ENCODE measurements at places on chromosomes 11 and 22.

DNA sequence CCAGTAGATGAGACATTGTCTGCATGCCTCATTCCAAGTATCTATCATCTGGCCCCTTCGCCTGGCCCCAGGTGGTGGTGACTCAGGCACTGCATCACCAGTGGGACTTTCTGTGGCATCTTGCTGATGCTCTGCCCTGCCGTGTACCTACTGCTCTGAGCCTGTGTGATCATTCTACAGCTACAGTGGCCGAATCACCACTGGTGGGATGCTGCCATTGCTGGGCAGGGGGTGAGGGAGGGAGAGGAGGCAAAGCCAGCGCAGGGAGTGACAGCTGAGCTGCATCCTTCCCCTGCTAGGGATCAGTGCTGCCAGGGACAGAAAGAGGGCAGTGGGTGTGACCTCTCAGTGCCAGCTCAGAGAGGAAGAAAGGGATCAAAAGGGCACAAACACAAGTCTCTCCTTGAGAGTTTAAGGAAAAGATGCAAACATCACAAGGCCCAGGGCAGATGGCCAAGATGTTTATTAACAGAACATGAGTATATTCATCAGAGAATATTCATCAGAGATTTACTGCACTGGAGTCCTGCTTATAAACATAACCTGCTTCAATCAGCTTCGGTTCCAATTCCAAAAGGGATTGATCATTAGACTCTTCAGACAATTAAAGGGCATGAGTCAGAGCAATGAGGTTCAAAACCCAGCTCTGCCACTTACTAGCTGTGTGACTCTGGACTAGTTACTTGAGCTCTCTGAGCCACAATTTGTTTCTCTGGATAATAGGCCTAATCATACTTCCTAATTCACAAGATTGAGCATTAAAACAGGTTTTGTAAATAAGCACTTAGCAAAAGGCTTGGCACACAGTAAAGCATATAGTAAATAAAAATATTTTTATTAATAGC, 109.8 kb downstream of the NAT10 start:
- DNase-seq: no peak

GRCh38 chr11:69771466-69771865, 3.7 kb downstream of the FGF4 start:
- no peak for DNase-seq

DNA sequence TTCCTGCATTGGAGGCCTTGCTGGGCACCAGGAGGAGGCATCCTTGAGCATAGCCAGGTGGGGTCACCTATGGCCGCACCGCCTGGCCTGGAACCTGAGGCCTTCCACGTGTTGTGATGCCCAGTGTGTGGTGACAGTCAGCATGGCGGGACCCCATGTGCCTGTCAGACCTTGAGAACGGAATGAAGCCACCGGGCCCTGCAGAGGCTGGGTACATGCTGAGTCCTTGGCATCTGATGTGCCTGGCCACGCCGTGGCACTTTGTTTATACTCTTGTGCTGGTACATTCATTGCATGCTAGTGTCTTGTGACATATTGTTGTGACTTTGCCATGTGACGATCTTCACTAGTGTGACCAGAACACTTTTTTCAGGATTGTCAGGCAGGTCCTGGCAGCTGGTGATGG, 8.5 kb upstream of the MYO7A start:
- no peak for DNase-seq

GRCh38 chr11:75644370-75644769, 24.5 kb downstream of the MAP6 start:
- DNase-seq: no peak

DNA sequence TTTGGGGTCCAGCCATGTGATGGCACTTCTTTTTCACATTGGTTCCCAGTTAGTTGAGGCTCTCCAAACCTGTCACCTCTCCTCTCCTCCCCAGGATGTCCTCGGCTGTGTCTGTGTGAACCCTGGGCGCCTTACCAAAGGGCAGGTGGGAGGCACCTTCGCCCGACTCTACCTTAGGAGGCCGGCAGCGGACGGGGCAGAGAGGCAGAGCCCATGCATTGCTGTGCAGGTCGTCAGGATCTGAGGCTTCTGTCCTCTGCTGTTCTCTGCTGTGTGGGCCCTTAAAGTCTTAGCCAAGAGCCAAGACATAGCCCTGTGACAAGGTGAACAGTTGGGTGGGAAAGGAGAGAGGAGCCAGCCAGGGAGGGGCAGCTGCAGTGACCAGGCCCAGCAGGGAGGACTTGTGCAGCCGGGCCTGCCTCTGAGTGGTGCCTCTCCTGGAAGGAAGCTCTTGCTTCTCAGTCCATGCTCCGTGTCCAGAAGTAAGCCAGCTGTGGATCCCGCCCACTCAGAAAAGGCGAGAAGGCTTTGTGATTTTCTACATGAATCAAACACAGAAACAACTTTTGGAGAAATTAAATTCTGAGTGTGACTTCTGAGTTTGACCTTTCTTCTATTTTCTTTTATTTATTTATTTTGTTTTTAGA, 17.5 kb upstream of the CDC42EP2 start:
- DNase-seq: no peak

DNA sequence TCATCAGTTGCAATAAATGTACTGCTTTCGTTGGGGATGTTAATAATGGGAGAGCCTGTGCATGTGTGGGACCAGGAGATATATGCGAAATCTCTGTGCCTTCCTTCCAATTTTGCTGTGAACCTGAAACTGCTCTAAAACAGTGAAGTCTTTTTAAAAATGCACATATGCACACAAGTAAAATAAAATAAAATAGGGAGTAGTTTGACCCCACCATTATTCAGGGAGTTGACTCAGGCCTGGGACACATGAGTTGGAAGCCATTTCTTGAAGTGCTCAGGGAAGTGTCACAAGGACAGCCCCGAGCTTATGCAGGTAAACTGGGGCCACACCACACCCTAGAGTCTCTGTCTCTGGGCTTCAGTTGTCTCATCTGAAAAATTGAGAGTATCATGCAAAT, 183.1 kb upstream of the POU2AF2 start:
- no peak for DNase-seq

DNA sequence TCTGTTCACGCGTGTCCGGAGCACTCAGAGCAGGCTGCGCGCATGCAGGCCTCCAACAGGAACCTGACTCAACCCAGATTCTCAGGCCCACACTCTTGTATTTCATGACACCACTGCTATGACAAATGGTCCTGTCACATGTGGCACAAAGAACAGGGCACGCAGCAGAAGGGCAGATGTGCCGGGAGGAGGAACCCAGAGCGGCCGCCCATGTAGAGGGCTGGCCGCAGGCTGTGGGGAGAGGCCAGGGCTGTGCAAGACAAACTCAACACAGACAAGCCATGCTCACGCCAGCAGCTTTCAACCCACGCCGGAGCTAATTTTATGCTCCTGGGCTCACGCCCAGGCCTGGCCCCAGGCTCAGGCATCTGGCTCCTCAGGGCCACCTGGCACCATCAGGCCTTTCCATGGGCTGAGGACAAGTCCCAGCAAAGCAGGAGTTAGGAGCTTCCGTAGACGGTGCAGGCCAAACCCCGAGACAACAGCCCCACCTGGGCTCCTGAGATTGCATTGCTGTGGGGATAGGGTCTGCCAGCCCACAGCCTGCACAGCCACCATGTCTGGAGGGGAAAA, 40.0 kb downstream of the DUSP8 start:
- DNase-seq: no peak

- no peak for DNase-seq
Observed at GRCh38 chr11:72072348-72072747, 8.0 kb downstream of the NUMA1 start.

GRCh38 chr11:108890482-108891105, 225.7 kb downstream of the DDX10 start:
- no peak for DNase-seq

All from esophagus squamous epithelium (tissue), 5 donors.